Stimulated activated CD8-positive, alpha-beta memory T cell treated with anti-CD3 and anti-CD28 coated beads, Interleukin-4, amount 100 ng/mL, for 1 hour (primary cell): ENCODE measurements at places on chromosomes 3 and 15.
A peak's percentile ranks its signal among the peaks of the same experiment; 100 is the strongest.

DNA sequence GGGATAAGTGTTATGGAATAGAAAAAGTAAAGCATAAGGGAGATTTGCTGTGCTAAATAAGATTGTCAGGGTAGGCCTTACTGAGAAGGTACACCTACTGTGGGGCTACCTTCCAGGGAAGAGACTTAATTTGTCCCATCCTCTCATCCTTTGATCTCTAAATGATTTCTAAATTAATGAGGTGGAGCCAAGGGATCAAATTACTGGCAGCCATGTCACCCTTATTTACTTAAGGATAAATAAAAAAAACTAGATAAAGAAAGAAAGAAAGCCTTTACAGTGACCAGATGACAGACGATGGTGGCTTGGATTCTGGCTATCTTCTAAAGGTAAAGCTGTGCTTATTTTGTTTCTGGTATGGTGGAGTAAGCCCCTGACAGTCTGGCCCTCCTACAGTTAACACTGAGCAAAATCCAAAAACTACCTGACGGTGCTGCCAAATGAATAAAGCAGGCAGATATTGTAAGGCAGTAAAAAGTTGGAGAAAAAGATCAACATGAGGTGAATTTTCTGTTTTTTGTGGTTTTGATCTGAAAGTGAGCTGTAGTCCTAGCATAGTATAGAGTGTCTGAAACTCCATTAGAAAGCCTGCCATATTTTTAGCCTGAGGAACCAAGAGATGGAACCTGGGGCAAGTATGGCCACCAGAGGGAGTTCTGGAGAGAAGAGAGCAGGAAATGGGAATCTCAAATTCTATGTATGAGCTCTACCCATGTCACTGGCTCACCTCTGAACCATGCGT lies 285.1 kb upstream of the MANF start:
- DNase-seq = no peak

- peak; percentile 75 for DNase-seq
Observed at GRCh38 chr3:50194128-50194902, 2.9 kb downstream of the GNAT1 start.

DNA sequence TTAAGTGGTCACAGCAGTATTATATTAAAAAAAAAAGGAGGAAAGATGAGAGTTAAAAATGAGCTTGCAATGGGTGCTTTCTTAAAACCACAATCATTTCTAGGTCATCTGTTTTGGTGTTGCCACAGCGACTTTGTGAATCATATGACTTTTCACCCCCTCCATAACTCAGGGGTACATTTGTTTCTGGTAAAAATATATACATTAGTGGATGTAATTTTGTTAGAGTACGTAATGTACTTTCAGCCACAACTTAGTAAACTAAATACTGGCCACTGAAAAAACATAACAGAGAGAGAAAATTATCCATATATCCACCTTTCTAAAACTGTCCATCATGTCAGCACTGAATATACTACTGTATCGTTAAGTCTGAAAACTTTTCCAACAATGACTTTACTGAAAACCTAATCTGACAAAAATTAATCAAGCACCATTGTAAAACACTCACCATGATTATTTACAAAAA lies 3.4 kb downstream of the ANKRD28 start:
- DNase-seq = no peak

DNA sequence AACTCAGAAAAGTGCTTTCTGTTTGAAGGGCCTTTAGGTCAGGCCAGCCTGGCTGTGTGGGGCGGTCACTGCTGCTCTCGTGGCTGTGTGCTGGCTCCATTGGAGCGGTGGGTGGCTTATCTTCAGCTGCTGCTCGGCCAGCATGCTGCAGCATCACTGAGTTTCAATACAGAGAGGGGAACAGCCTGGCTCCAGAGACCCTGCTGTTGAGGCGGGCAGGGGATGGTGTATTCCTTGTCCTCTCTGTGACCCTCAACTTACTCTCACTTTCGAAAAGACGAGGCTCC lies 248.5 kb upstream of the ONECUT1 start:
- DNase-seq = no peak

DNA sequence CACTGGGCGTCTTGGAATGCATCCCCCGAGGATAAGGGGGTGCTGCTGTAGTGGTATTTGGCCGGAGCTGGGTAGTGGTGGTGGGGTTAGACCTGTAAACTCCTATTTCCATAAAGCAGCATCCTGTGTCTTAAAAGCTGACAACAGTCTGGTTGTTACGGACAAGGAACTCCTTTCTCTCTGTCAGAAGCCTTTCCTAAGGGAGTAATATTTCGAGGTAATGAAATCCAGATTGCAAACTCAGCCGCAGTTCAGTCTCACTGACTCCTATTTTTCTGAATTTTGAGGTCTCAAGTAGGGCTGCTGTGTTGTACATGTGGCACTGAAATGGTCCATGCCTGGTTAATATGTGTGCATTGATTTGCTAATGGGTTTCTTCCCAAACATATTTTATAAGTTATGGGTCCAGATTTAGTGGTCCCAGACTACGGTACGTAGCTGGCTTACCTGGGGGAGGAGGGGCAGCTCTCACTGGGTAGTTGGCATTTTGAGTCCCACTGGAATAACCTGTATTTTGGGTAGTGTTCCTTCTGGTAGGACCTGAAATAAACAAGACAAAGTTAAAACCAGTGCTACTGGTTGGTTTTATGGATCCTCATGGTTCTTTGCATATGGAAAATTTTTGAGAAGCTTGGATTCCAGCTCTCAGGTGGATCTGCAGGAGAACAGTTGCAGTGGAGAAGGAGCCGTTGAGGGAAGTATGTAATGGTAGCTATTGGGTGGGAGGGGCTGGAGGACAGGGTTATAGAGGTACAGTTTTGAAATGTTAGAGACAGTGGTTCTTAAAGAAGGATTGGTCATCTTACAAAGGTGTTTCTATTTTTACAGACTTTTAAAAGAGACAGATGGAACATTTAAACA lies 48.6 kb upstream of the LDHAL6B start:
- no peak for DNase-seq

DNA sequence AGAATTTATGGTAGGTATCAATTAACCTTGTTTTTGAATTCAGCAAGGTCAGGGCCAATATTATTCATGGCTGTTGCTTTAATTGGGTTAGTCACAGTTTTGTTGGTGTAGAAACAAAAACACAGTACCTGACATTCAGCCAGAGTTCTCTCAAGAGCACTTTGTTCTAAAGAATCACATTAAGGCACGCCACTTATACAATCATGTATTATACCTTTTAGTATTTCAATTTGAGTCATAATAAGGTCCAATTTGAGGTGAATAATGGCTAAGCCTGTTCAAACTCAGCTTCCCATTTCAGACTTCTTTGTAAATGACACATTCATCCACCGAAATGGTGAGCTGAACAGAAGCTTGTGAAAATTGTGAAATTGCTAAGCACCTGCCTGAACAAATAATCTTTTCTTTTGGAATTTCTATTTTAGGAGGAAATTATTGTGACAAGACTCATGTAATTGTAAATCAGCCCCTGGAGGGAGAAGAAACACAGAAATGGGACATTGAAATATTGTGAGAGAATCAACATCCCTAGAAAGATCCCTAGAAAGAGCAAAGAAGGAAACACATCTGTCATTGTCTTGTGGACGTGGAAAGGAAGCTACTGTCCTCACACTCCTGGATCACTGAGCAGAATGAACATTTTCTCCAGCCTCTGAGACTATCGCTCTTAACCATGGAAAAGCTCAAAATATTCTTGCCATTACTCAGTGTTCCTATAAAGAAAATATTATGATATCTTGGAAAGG lies 29.3 kb downstream of the RIOX2 start:
- DNase-seq = no peak

DNA sequence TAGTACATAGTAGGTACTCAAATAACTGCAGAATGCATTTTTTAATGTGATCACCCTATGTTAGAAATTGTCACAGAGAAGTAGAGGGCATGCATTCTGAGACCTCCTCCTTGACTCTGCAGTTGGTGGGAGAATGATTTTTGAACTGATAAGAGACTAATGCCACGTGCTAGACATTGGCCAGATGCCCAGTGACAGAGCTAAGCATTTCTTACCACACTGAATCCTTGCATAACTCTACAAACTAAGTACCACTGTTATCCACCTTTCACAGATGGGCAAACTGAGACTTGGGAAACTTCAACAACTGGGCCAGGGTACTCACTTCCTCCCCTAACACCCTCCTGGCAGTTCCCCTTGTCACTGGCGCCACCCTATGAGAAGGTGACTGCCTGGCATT lies 33.5 kb upstream of the SPATA12 start:
- no peak for DNase-seq

- no peak for DNase-seq
Observed at GRCh38 chr3:147409143-147410115, at the start of gene ZIC1. ZIC1 (plus strand) TSS chr3:147409365; CDS start chr3:147410113, 748 bp downstream.

DNA sequence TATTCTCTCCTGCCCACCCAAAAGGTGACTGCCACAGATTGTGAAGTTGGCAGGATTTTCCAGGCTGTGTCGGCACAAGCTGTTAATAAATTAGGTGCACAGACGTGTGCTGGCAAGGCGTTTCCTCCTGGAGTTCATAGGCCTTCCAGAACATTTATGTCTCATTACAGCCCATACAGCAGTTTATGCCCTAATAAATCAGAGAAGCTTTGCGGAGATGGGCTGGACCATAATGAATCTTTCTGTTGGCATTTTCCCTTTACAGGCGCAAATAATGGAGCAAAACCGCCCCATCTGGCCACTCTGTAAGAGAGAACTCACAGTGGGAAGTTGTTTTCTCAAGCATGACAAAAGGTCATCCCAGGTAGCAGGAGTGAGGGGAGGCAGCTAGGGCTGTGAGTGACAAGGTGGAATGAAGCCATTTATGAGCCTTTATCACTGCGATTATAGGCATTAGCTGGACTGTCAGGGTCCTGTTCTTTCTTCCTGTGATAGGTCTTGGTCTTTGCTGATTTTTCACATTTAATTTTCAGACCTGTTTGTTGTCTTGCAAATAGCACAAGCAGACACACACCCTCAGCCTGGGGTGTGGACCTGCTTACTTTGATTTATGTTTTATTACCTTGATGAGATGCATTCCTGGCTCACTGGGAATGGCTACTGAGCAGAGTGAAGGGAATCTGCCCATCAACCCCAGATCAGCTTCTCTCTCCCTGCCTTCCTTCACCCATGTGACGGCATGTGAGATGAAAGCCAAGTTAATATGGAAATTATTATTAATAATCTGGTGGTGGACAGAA lies 257.5 kb downstream of the LRTM1 start:
- DNase-seq = no peak

GRCh38 chr15:36079021-36079420 lies 500.4 kb upstream of the CDIN1 start:
- DNase-seq = no peak

DNA sequence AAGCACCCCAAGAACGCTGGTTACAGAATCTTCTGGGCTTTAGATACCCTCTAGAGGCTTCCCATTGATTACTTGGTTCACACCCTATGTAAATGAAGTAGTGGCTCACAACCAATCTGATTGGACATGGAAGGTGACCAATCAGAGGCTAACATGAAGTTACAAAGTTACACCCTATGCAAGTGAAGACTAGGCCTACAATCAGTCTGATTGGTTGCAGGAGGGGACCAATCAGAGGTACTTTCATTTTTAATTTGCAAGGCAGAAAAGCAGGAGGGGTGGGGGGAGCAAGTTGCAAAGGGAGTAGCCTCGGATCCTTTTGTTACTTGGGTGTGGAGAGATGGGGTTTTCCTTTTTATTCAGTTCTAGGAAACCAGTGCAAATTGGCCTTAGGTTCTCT lies 11.1 kb upstream of the RTP2 start:
- DNase-seq = no peak

DNA sequence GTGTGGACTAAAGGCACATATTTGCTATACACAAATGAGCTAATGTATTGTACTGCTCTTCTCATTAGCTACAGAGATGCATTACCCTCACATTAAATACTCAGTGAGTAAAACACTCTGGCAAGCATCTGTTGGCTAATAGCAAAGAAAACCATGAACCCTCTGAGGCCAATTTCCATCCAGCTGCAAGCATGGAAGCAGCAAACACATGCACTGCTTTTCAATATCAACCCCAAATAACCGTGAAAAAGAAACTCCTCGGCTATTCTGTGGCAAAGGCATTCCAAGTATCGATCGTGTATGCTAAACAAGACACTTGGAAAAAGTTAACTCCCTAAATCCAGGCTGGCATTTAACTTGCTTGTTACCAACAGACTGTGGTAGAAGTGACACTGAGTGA lies 67.0 kb downstream of the PEAK1 start:
- no peak for DNase-seq

- DNase-seq = no peak
Observed at GRCh38 chr15:45101749-45102148, 12.2 kb downstream of the DUOX2 start.

- peak; percentile 29 for DNase-seq
Observed at GRCh38 chr3:45915518-45916231, 27.6 kb upstream of the CXCR6 start.

DNA sequence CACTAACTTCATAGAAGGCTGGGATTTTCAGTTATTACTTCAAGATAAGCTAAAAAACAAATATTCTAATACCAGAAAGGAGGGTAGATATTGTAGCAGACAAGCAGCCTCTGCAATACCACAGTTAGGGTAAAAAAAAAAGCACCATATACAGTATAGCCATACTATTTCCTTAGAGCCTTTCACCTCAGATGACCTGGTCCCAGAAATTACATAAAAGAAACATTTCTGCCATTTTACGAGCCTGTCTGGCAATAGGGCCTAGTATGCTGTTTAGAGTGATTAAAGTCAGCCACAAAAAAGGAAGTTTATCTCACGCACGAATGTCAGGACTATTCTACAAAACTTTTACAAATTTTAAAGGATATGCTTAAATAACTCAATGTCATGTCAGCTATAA lies 1016.6 kb downstream of the PLOD2 start:
- DNase-seq = no peak

GRCh38 chr3:33954956-33955355 lies 156.5 kb downstream of the PDCD6IP start:
- DNase-seq = no peak

- no peak for DNase-seq
Observed at GRCh38 chr3:105466495-105467404, 100.0 kb downstream of the ALCAM start.

DNA sequence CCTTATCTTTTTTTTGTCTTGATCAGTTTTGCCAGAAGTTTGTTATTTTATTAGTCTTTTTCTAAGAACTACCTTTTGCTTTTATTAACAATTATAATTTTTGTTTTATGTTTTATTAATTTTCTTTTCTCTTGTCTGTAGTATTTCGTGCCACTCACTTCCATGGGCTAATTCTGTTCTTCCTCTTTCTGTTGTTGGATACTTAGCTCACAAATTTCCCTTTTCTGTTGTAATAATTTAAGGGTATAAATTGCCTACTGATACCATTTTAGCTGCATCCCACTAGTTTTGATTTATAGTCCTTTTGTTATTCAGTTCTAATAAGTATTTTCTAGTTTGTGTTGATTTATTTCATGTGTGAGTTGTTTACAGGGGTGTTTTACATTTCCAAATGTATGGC lies 48.6 kb downstream of the SNRK start:
- no peak for DNase-seq

GRCh38 chr3:58029842-58030584 lies 21.8 kb downstream of the FLNB start:
- no peak for DNase-seq

DNA sequence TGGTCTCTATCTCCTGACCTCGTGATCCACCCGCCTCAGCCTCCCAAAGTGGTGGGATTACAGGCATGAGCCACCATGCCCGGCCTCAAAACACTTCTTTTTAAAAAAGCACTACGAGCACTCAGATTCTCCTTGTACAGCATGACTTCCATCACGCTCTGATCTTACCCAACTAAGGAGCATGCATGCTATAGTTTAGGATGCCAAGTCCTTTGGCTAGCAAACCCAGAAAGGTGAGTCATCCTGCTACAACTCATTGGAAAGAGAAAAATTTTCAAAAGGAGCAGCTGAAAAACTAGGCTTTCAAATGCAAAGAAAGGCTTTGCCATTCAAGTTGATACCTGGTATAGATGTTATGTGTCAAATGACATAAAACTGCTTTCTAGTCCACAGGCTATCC lies 70.3 kb upstream of the PRICKLE2 start:
- DNase-seq = no peak
